ENCODE measurements at places on chromosomes 16 and 17. TPM values are rescaled to one million over a fixed set of nuclear protein-coding genes. Genes with fewer than 3 reads are reported as not detected.

Gene ZFP1
- 20.9 TPM for total RNA-seq

Gene GSG1L
- not detected for total RNA-seq

DNA sequence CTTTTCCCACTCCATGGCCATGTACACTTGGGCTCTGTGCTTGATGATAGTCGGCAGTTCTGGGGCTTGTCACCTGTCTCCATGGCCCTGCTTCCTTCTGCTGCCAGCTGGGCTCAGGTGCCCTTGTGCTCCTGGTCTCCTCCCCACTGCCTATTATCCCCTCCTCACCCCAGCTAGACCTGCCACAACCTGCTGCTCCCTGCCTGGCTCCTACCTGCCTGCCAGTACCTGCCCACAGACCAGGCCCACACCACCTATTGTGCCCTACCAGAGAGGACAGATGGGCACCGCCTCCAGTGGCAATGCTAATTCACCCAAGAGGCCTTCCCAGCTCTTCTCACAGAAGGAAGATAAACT is 538 bp upstream of the RAPGEFL1 start:
- DNase-seq = no peak

GRCh38 chr17:39929646-39930407 is 2.3 kb downstream of the LRRC3C start:
- DNase-seq = no peak

GRCh38 chr17:41553987-41554680 is 17.7 kb downstream of the KRT9 start:
- no peak for DNase-seq
